ENCODE measurements at places on chromosomes 5 and 9.

- DNase-seq, result no peak
Observed at GRCh38 chr5:160133918-160134304, 14.7 kb upstream of the PWWP2A start.

GRCh38 chr5:73311291-73312110, 137.1 kb downstream of the FOXD1 start:
- no peak for DNase-seq

- no peak for DNase-seq
Observed at GRCh38 chr5:95878417-95879323, 56.1 kb upstream of the GLRX start.

DNA sequence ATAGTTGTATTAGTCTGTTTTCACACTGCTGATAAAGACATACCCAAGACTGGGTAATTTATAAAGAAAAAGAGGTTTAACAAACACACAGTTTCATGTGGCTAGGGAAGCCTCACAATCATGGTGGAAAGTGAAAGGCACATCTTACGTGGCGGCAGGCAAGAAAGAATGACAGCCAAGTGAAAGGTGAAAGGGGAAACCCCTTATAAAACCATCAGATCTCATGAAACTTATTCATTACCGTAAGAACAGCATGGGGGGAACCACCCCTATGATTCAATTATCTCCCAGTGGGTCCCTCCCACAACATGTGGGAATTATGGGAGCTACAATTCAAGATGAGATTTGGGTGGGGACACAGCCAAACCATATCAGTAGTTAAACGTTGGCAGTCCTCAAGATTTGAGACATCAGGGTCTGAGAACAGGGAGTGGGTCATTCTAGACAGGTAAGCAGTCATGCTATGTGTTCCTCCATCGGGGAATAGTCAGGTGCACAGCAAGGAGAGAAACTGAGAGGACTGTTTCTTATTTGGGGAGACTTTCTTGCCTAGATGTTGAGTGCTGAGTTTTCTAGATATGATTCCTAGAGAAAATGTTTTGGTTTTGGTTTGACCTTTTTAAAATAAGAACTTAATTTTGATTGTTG, 45.8 kb upstream of the ENTREP1 start:
- no peak for DNase-seq

- DNase-seq, result no peak
Observed at GRCh38 chr9:81377921-81378320, 311.4 kb downstream of the TLE1 start.

DNA sequence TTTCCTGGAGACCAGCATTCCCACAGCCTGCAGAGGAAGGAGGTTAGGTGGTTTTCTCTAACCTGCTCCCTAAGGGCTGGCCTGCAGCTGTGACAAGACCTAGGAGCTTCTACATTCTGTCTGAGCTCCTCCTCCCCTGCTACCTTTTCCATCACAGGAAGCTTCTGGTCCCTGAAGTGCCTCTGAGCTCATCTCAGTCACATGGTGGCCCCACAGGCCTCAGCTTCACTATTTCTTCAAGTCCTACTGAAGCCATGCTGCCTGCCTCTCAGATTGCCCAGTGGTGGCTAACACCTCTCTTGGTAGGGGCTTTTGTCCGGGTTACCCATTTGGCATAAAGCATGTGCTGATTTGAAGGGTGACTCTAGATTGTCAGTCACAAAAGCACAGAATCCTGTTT, 259.4 kb downstream of the CRB2 start:
- DNase-seq, result no peak

DNA sequence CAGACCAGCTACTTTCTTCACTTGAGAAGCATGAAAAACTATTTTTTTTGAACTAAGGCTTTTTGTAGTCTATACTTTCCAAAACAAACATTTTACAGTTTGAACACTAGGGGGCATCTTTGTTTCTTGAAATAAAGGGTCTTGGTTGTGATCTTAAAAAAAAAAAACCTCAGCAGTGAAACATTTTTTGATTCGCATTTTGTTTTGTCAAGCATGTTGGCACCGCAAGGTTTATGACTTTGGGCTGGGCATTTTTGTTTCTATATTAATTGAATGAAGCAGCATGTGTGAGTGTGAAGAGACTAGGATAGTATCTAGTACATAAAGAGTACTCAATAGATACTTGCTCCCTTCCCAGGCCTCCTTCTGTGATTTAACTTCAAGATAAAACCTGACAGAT, 31.6 kb upstream of the ACOT12 start:
- no peak for DNase-seq

DNA sequence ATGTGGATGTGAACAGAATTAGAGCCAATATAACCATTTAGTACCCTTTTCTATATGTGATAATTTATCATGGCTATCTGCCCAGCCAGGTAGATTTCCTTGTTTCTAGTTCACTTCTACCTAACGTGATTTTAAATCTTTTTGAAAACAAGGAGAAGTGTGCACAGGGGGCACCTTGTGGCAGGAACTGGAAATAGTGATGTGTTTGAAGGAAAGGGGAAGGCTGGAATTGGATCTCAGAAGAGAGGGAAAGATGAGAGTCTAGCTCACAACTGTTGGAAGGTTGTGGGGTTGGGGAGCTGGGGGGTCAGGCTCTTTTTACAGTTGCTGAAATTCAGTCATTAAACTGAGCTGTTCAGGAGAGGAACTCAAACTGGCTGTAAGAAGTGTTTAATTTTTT, 219.5 kb downstream of the KCTD16 start:
- no peak for DNase-seq

DNA sequence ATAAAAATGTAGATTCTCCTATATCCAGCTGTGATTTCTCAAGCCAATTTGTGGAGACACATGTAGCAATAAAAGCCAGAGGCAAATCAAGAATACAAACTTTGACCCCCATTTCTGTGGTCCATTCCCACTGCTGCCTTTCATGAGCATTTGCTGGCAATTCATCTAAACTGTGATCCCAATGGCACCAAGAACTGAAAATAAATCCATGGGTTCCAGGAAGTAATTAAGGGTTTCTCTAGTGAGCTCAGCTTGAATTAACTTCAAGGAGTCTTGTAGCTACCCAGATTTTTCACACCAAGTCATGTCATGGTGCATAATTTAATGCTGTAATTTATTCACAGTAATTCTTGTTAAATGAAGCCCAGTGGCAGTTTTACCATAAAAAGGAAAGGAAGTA, 145.0 kb upstream of the SMC2 start:
- DNase-seq, result no peak

GRCh38 chr9:33703430-33704102, 91.8 kb upstream of the PRSS3 start:
- no peak for DNase-seq

- DNase-seq, result no peak
Observed at GRCh38 chr5:168670881-168671575, 91.9 kb upstream of the PANK3 start.

- no peak for DNase-seq
Observed at GRCh38 chr9:124576751-124577150, 69.6 kb upstream of the NR5A1 start.

- DNase-seq, result no peak
Observed at GRCh38 chr5:38316544-38317224, 58.3 kb downstream of the EGFLAM start.

GRCh38 chr5:35198686-35199085, 31.6 kb downstream of the PRLR start:
- no peak for DNase-seq

GRCh38 chr5:88834131-88834462, 48.9 kb downstream of the MEF2C start:
- no peak for DNase-seq

DNA sequence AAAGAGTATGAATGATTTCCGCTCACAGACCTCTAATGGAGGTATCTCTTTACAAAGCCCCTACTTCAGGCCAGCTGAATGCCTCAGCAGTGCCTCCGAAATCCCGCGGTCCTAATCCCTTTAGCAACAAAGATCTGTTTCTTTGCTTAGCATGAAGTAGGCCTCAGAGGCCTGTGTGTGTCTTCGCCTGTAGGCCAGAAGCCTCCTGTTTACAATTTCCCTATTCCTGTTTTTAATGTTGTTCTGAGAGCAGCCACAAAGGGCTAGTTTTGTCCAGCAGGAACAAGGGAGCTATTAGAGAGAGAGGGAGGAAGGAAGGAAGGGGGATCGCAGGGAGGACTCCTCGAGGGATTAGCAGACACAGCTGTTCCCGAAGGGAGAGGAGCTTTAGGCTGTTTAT, 166.4 kb upstream of the SPRY4 start:
- DNase-seq, result no peak

DNA sequence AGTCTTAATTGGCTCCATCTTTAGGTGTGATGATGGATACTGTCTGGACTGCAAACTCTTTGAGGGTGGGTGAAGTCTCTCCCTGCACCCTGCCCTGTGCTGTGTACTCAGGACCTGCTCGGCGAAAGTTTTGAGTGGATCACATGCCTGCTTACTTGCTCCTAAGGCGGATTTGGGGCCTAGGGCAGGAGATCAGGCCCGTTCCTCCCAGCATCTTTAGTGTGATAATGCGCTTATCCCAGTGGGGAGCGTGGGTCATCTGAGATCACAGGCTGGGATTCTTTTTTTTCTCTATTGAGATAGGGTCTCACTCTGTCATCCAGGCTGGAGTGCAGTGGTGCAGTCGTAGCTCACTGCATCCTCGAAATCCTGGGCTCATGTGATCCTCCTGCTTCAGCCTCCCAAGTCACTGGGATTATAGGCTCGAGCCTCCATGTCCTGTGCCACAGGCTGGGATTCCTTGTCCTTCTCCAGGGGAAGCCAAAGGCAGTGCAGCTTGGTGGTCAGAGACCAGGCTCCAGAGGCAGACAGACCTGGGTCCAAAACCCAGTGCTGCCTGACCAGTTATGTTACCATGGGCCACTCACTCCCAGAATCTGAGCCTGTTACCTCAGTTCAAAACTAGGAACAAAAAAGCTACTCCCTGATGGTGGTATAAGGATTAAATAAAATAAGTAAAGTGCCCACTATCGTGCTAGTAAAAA, 59.7 kb downstream of the ZNF618 start:
- DNase-seq, result no peak

DNA sequence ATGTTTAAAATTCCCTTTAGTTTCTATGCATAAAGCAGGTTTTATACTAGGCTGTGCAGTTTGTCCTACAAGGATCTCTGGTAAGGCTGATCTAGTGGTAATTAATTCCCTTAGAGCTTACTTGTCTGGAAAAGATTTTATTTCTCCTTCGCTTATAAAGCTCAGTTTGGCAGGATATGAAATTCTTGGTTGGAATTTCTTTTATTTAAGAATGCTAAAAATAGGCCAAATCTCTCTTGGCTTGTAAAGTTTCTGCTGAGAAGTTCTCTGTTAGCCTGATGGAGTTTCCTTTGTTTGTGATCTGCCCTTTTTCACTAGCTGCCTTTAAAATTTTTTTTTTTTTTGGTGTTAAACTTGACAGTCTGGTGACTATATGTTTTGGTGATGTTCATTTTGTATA, 237.1 kb upstream of the TLE4 start:
- DNase-seq, result no peak
